ENCODE measurements at places on chromosomes 1 and 21. TPM values are rescaled to one million over a fixed set of nuclear protein-coding genes. Genes with fewer than 3 reads are reported as not detected.

- DNase-seq = peak; percentile 89
These were observed 36.0 kb upstream of the GPR37L1 start for GRCh38 chr1:202086579-202087350.

The FAF1 gene
- 34.9 TPM for total RNA-seq

DNA sequence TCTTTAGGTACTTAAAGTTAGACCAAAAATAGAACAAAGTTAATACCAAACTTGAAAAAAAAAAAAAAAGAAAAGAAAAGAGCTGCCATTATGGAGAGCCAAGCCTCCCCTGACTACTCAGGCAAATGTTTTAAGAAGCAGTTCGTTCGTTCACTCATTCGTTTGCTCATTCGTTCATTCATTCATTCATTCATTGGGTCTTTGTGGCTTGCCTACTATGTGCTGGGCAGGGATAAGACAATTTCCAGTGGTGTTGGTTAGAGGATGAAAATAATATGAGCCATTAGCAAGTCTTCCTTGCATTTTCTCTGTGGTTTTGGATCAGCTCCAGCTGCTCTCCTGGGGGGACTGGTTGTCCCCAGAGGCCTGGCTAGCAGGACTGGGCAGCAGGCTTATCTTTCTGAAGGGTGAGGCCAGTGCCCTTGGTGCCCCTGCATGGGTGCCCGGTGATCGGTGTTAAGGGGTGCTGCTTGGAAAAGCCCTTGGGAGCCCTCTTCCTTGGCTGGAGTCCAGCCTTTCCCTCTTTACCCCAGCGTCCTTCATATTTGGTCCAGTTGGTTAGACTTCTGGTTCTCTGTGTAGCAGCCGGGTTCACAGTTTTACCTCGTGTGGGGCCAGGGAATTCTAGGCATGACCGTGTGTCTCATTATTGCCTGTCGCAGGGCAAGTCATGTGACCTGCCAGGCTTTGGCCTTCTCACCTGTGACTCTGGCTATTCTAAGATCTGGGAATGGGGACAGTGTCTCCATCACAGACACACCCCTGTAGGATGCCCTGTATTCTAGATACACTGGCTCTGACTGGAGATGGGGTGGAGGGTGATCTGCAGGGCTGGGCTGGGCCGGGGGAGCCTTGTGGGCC is 32.8 kb downstream of the LHX4 start:
- DNase-seq = no peak

- no peak for DNase-seq
These were observed 38.6 kb downstream of the WASF2 start for GRCh38 chr1:27451343-27451742.

- no peak for DNase-seq
These were observed 5.4 kb downstream of the SOAT1 start for GRCh38 chr1:179298952-179299351.

The EVI5 gene
- total RNA-seq = 28.0 TPM

The H3-3A gene
- total RNA-seq = 603 TPM

The KRTAP19-4 gene
- not detected for total RNA-seq

The EDARADD gene
- 20.3 TPM for total RNA-seq

GRCh38 chr1:37811027-37811655 is 3.1 kb upstream of the YRDC start:
- peak; percentile 71 for DNase-seq

DNA sequence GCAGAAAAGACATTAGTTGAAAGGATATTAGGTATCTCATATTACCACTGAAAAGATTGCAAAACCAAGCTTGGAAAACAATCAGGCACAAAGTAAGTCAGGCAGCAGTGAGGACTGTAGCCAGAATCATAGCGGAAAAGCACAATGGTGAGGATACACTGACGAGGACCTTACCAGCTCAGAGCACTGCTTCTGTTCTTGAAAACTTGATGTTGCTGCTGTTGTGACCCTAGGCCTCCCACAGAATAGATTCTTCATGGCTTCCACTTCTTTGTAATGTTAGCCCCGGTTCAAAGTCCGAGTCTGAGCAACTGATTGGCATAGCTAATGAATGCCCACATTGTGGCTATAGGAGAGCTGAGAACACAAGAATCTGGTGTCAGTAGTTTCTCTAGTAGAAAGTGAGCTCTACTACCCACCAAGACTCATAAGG is 45.2 kb upstream of the LRRC8C start:
- DNase-seq = no peak

The FMOD gene
- total RNA-seq = 132 TPM

DNA sequence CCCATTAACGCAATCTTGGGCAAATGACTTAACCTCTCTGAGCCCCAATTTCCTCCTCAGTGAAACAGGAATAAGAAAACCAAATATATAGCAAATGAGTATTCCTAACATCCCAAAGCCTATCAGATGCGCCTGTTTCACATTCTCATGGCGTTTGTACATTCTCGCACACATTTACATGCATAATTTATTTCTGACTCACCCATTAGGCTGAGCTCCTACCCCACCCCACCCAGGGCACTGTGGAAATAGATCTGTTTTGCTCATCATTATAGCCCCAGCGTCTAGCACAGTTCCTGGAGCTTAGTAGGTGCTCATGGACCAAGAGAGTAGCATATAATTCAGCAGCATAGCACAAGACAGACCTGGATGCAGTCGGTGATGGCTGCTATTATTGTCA is 146.1 kb upstream of the VANGL1 start:
- DNase-seq = no peak

The GBP7 gene
- not detected for total RNA-seq

DNA sequence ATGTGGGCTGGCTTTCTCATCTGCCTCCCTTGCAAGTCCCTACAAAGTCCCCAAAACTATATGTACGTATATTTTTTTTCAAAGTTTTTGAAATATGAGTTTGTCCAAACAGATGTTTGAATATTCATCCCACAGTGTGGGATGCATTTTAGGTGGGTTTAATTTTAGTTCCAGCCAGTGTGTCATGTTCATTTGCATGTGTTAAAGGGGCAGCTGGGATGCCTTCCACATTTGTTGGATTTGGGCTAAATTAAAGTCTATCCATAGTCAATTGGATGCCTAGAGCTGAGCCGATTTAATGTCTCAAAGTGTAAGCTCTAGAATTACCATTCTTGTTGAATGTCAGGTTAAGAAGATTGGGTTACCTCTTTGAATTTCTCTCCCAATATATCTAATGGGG is 139.2 kb downstream of the GALNT2 start:
- no peak for DNase-seq

GRCh38 chr1:220572416-220572815 is 44.5 kb downstream of the MARK1 start:
- no peak for DNase-seq

The LDLRAD1 gene
- not detected for total RNA-seq

DNA sequence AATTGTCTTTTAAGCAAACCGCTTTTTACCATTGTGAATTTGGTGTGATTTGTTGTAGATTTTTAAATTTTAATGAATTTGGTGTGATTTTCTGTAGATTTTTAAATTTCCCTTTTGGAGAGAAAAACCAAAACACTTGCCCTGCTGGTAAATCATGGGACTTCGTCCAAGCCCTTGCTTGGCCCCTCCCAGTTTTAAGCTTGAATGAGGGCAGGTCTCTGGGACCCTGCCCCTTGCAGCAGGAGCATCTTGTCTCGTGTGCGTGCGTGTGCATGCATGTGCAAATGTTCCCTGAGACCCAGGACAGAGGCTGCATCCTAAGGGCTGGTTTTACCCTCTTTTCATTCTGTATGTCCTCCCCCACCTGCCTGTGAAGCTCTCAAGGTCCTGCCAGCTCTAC is 248.6 kb downstream of the GREM2 start:
- DNase-seq = no peak

GRCh38 chr21:32455548-32455947 is 43.0 kb downstream of the EVA1C start:
- peak; percentile 85 for DNase-seq

GRCh38 chr1:152313319-152313801 is 11.7 kb downstream of the FLG start:
- no peak for DNase-seq
